ENCODE measurements at places on chromosomes 4 and X.

DNA sequence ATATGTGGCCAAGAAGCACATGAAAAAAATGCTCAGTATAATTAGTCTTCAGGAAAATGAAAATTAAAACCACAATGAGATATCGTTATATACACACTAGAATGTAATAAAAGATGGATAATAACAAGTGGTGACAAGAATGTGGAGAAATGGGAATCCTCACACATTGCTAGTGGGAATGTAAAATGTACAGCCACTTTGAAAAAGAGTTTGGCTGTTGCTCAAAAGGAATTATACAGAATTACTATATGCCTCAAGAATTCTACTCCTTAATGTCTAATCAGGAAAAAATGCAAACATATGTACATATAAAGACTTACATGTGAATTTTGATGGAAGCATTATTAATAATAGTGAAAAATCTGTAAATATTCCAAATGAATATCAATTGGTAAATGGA lies 102.2 kb downstream of the SPCS3 start:
- DNase-seq: peak; percentile 37

GRCh38 chrX:150429594-150429993 lies 66.5 kb downstream of the MAMLD1 start:
- peak; percentile 78 for DNase-seq

DNA sequence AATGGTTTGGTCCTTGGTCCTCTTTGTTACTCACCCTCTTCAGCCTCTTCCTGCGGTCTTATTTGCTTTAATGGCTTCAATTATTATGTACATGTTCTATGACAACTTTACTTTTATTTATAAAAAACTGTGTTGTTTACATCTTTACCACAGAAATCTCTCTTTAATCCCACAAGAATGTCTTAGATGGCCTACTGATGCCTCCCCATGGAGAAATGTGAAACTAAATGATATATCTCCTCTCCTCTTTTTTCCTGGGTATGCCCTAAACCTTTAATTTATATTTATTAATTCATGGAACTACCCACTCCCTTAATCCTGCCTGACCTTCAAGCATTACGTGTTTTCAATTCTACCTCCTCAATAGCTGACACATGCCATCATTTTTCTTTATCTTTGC lies 573.2 kb downstream of the CENPC start:
- peak; percentile 26 for DNase-seq

DNA sequence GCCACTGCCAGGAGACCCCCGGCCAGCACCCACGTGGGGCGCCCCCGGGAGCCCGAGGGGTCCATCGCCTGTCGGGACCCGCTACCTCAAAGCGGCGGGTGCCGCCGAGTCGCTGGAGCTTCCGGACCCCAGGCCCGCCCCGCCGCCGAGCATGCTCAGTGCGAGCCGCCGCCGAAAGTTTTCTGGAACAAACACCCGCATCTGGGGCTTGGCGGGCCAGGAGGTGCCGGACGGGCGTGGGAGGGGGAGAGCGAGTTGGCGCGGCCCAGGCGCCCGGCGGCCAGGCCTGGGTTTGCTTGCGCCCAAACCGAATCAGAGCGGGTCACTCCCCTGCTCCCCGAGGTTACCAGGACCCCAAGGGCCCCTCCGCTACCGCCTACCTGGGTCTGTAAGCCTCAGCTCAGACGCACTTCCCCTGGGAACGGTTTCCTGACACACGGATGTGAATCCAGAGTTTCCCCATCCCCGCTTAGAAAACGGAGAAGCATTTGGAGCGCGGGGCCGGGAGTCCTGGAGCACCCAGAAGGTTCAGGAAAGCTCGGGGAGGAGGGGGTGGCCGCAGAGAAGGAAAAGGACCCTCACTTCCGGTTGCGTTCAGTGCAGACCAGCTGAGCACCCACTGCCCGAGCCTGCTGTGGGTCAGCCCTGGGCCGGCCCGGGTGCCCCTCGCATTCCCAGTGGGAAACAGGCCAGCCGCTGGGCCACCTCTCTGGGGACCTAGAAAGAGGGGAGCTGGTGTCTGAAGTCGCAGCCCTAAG lies at the start of gene EVC2:
Gene EVC2 (minus strand): TSS at position 111 of the 758 bp plus-strand sequence. CDS start 46 bp downstream, at position 65.
- DNase-seq: peak; percentile 41

- DNase-seq: no peak
Observed at GRCh38 chr4:7665321-7665720, 230.6 kb upstream of the PSAPL1 start.

DNA sequence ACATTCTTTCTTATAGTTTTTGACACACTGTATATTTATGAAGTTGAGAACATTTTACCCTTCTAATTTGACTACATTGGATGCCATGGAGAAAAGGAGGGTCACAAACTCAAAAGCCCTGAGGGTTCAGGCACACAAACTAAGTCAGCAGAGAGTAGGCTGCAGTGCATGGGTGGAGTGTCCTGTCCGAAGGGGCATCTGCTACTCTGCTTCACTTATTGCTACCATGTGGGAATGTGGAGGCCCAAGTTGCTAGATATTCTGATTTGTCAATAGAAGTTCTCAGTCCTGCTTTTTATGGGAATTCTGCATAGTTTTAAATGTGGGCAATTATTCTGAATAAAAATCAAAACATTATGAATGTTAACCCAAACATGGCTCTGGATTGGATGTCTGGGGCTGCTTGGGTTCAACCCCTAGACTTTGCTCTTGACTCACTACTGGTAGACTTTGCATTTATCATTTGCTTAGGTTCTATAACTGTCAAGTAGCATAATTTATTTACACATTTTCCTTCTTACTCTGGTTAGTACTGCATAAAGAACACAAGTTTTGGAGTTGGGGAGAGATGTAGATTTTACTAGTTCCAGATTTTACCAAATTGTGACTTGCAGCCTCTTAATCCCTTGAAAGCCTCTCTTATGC lies 255.1 kb downstream of the SPRY1 start:
- DNase-seq: no peak

- DNase-seq: no peak
Observed at GRCh38 chr4:152448038-152448707, 87.7 kb downstream of the FBXW7 start.

DNA sequence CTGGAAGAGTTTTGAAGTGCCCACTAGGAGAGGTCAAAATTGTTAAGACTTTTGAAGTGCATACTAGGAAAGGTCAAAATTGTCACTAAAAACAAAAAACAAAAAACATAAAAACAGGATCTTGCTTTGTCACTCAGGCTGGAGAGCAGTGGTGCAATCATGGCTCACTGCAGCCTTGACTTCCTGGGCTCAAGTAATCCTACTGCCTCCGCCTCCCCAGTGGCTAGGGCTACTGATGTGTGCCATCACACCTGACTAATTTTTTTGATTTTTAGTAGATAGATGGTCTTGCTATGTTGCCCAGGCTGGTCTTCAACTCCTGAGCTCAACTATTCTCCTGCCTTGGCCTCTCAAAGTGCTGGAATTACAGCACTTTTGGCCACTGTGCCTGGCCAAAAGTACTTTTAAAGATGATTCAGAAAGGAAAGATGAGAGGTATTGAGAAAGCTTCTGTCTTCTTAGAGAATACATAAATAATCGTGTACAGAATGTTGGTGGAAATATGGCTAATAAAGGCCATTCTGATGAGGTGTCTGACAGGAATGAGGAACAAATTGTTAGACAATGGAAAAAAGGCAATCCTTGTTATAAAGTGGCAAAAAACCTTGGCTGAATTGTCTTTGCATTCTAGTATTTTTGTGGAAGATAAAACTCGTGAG lies 43.3 kb upstream of the STX18 start:
- DNase-seq: peak; percentile 75

- no peak for DNase-seq
Observed at GRCh38 chr4:106114270-106114669, 201.7 kb downstream of the TBCK start.

DNA sequence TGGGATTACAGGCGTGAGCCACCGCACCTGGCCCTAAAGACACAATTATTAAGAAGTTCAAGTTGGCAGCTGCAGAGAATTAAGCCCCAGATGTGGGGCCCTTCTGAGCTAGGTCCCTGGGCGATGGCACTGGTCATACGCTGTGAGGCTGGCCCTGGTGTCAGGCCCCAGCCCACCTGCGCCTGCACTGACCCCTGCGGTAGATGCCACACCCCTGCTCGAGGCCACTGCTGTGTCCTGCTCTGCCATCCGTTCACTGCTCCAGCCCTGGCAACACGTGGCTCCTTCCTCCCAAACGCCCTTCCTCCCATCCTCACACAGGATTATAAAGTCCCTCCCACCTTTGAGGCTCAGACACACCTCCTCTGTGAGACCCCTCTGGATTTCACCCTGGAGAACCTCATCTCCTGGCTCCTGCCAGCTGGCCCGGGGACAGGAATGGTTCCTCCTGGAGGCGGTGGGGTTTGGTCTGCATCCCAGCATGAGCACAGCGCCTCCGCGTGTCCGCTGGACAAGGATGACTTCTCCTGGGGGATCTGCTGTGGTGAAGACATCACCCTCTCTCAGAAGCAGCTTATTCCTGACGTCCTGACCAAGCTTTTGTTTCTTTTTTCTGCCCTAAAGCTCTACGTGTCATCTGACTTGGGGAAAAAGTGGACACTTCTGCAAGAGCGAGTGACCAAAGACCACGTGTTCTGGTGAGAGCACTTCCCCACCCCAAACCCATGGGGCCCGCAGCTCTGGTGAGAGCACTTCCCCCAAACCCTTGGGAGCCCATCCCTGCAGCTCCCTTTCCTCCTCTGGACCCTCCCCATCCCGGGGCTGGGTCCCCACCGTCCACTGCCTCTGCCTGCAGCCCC lies 219.0 kb upstream of the PSAPL1 start:
- DNase-seq: no peak

GRCh38 chrX:5617666-5618065 lies 611.0 kb downstream of the NLGN4X start:
- DNase-seq: no peak

DNA sequence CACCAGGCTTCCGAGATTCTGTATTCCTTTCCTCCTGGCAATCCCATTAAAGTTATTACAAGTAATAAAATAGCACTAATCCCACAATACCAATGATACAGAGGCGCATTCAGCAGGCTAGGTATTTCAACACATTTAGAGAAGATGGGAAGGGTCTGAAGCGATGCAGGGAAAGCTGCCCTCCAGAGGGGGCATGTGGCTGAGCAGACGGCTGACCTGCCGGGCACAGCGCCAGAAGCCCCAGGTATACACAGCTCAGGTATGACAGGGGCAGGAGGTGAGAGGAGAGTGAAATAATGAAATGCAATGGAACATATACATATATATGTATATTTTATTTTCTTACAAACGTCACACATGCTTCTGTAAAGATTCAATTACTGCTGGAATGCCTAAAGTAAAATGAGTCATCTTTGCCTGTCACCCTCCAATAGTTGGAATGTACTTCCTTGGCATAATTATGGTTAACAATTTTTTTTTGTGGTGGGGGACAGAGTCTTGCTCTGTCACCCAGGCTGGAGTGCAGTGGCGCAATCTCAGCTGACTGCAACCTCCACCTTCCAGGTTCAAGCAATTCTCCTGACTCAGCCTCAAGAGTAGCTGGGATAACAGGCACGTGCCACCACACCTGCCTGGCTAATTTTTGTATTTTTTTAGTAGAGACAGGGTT lies 21.3 kb upstream of the CDKN2AIP start:
- DNase-seq: peak; percentile 36

DNA sequence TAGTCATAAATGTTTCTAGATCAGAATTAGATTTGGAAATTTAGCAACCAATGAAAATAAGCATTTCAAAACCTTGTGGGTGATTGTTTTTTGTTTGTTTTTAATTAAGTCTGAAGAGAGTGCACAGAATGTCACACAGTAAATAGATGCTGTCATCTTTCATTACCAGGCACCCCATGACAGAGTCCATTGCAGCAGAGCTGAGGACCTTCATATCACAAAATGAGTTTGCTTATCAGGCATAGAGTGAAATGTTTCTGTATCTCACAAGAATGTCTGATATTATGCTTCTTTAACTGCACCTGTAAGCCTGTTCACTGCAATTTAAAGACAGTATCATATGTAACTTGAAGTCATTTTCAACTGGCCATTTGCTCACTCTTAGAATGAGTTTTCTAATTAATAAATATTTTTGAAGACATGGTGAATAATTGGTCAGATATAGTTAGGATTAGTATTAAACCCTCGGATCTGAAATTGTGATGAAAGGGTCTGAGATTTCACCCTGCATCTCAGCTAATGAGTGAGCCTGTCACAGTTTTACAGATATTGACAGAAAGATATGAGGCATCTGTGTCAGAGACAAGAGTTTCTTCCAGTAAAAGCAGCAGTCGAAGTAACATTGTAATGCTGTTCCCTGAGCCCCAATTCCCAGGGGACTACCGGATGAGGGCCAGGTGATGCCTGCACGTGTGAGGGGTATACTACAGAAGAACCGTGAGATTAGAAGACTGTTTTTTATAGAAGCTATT lies 416.4 kb downstream of the CCSER1 start:
- no peak for DNase-seq

- DNase-seq: no peak
Observed at GRCh38 chr4:82034878-82035277, 338.9 kb downstream of the HNRNPD start.

GRCh38 chr4:38141808-38142500 lies 181.8 kb downstream of the PTTG2 start:
- DNase-seq: peak; percentile 64

DNA sequence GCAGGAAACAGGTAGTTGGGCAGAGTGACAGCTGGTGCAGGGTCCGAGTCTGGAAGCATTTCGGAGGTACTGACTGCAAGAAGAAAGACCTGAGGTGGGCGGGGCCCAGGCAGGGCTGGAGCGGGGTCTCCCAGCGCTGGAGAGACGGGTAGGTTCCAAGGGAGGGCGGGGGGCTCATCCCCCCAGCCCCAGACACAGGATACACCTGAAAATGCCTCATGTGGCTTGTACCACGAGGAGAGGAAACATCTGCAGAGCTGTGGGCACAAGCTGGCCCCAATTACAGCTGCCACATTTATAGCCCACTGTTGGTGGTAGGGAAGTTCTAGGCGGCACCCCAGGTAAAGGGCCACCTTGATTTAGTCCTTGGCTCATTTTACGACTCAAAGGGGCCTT lies 38.0 kb downstream of the ELF4 start:
- DNase-seq: no peak

GRCh38 chr4:10582059-10582686 lies 102.4 kb downstream of the CLNK start:
- DNase-seq: peak; percentile 13

- DNase-seq: no peak
Observed at GRCh38 chrX:112527903-112528302, 151.8 kb downstream of the LHFPL1 start.

Measured in HCEC 1CT (cell line).